Colonic mucosa (tissue), 4 donors: ENCODE measurements at places on chromosomes 7 and 10. TPM values are rescaled to one million over a fixed set of nuclear protein-coding genes. Genes with fewer than 3 reads are reported as not detected.
A peak's percentile ranks its signal among the peaks of the same experiment; 100 is the strongest.

PDE6C gene
- not detected for total RNA-seq

FUOM gene
- 23.3 TPM for total RNA-seq

ENTPD1 gene
- 4.5 TPM for total RNA-seq

DNA sequence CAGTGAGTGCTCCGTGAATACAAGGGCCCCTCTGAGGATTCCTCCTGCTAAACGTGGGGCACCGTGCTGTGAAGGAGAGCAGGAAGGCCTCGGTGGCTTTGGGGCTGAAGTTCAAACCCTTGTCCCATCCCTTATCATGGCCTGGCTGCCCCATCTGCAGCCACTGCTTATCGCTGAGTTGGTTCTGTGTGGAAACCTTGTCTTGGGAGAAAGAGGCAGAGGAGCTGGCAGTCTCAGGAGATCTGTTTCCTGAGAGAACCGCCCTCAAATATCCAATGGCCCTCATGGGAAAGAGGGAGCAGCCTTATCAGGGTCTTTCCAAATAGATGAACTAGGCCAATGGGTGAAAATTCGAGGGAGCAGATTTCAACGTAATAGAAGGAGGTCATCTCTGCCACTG is 52.0 kb upstream of the NRF1 start:
- H3K36me3 ChIP-seq, result no peaks in the 10 kb centered on the region
- DNase-seq, result no peak
- H3K4me1 ChIP-seq, result no peaks in the 10 kb centered on the region
- H3K27me3 ChIP-seq, result no peaks in the 10 kb centered on the region

- no peaks in the 10 kb centered on the region for H3K36me3 ChIP-seq
- DNase-seq, result no peak
- no peaks in the 10 kb centered on the region for H3K27me3 ChIP-seq
- no peak overlapping the region for H3K4me3 ChIP-seq
- H3K4me1 ChIP-seq, result no peaks in the 10 kb centered on the region
Measured at GRCh38 chr10:35372329-35372728, 36.0 kb downstream of the CCNY start.

GRCh38 chr10:17033529-17034260 is 95.9 kb downstream of the CUBN start:
- no peaks in the 10 kb centered on the region for H3K4me1 ChIP-seq
- no peak overlapping the region for H3K4me3 ChIP-seq
- no peaks in the 10 kb centered on the region for H3K36me3 ChIP-seq
- no peak overlapping the region for H3K27ac ChIP-seq

DNA sequence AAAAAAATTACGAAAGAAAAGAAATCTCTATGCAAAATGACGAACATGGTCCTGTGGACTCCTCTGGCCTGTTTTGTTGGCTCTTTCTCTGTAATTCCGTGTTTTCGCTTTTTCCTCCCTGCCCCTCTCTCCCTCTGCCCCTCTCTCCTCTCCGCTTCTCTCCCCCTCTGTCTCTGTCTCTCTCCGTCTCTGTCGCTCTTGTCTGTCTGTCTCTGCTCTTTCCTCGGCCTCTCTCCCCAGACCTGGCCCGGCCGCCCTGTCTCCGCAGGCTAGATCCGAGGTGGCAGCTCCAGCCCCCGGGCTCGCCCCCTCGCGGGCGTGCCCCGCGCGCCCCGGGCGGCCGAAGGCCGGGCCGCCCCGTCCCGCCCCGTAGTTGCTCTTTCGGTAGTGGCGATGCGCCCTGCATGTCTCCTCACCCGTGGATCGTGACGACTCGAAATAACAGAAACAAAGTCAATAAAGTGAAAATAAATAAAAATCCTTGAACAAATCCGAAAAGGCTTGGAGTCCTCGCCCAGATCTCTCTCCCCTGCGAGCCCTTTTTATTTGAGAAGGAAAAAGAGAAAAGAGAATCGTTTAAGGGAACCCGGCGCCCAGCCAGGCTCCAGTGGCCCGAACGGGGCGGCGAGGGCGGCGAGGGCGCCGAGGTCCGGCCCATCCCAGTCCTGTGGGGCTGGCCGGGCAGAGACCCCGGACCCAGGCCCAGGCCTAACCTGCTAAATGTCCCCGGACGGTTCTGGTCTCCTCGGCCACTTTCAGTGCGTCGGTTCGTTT is 83.5 kb upstream of the SLF2 start:
- H3K27ac ChIP-seq, result no peak overlapping the region
- peak overlapping the region; percentile 42 for H3K4me3 ChIP-seq
- no peak for DNase-seq
- H3K4me1 ChIP-seq, result peaks cover 19% of the 10 kb centered on the region
- peaks cover 67% of the 10 kb centered on the region for H3K27me3 ChIP-seq
- H3K36me3 ChIP-seq, result no peaks in the 10 kb centered on the region

DNA sequence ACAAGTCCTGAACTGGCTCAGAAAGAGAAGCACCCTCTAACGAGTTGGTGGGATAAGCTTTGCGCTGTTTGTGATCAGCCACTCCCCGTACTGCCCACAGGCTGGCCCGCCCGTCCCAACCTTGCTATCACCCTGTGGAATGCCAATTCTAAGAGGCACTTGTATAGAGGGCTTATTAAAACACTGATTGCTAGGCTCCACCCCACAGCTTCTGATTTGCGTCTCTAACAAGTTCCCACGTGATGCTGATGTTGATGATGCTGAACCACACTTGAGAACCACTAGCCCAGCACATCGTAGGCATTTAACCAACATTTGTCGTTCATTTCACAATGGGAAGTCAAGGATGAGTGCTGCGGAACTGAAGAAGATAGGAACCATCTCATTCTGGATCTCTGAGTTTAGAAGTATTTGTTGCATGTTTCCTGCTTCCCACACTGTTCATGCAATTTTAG is 12.7 kb upstream of the GSAP start:
- no peaks in the 10 kb centered on the region for H3K36me3 ChIP-seq
- no peak overlapping the region for H3K4me3 ChIP-seq
- no peaks in the 10 kb centered on the region for H3K4me1 ChIP-seq
